ENCODE measurements at places on chromosomes 6 and 20.

- no peak for DNase-seq
Measured at GRCh38 chr20:54110041-54110440, 39.6 kb upstream of the BCAS1 start.

DNA sequence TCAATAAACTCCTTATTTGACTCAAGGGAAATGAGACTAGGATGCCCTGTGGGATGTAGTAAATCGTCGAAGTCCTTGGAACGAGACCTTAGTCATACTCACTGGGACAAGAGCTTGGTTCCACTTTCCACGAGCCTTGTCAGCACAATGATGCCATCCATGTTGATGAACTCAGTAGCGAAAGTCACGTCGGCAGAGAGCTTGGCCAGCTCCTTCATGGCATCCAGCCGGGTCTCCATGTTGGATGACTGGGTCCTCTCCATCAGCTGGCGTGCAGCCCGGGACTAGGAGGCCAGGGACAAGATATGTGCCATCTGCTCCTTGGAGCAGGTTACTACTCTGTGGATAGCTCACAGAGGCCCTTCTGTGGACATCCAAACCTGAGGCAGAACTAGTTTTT lies 17.5 kb downstream of the ELMO2 start:
- DNase-seq: no peak

- DNase-seq: no peak
Measured at GRCh38 chr20:45588800-45589199, 9.7 kb upstream of the WFDC8 start.

- no peak for DNase-seq
Measured at GRCh38 chr6:153511896-153512496, 380.9 kb upstream of the RGS17 start.

- no peak for DNase-seq
Measured at GRCh38 chr6:37483252-37483901, 16.3 kb downstream of the CCDC167 start.

GRCh38 chr6:32937230-32937633 lies 3.6 kb downstream of the HLA-DMB start:
- DNase-seq: no peak

DNA sequence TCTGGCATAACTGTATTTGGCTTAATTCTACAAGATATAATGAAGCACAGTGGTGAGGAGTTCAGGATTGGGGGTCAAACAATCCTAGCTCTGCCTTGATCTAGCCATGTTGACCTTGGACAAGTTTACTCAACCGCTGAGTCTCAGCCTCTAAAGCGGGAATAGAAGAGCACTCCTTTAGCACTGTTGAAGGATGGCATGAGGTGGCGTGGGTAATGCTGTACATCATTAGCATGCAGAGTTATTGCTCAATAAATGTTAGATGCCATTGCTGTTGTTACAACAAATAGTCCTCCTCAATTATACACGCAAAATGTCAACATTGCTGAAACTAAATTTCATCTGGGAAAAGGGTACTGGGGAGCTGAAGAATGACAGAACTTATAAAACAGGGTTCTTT lies 78.6 kb downstream of the KIF13A start:
- DNase-seq: no peak

- DNase-seq: no peak
Measured at GRCh38 chr6:156918647-156919046, 141.5 kb downstream of the ARID1B start.

DNA sequence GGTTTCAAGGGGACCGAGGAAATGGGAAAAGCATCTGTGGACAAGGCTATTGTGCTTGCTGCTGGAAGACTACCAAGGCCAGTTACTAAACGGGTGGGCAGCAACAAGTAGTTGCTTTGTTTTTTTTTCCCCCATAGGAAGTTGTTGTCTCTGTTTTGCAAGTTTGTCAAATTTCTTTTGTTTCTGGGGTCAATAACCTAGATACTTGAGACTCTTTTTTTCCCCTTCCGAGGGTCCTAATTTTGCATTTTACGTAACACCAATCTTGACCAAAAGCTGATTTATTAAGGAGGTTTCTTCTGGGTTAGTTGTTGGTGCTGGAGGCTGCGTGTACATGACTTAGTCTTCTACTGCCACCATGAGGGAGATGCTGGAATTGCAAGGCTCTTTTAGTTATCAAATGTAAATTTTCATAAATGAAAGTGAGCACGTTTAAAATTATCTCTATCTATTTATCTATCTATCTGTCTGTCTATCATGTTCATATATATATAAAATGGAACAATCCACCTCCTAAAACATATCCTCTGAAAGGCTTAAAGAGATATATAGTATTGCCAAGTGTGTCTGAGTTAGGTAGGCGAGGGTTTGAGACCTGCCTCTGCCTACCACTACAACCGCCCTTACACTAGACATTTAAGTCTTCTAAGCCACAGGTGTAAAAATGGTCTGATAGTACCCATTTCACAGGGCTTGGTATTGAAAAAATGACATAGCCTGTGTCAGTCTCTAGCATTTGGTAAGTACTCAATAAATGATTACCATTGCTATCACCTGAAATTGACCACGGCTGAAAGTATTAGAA lies 60.2 kb downstream of the GCLC start:
- peak; percentile 31 for DNase-seq

DNA sequence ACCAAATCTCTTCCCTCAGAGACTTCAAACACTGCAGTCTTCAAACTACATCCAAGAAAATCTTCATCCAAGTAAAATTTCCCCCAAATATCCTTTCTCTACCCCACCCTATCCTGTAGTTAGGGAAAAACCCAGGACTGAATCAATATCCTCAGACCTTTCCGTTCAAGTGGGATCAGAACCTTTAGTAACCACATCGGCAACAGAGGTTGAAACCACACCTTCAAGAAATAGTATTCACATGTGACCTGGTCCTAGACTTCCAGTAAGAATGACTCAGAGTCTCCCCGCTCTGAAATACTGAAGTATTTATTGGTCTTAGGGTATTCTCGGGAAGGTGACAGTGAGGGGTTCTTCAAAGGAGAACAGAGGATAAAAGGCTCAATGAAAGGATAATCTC lies 8.7 kb downstream of the HLA-DPA1 start:
- DNase-seq: no peak

DNA sequence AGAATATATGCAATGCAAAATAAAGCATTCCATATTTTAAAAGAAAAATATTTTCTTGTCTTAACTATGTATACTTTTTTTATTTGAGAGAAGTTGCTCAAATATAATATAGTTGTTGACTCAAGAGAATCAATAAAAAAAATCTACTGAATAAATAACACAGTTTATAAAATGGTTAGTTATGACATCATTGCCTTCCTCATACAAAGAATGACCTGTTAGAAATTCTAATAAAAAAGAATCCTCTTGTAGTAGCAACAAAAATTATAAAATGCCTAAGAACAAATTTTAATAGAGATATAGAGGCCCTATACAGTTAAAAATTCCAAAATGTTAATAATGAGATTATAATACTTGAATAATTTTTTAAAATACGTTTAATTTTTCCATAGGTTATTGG lies 96.5 kb upstream of the AHI1 start:
- no peak for DNase-seq

GRCh38 chr6:79249136-79249535 lies 14.7 kb upstream of the HMGN3 start:
- DNase-seq: no peak

- no peak for DNase-seq
Measured at GRCh38 chr6:8172530-8172929, 70.2 kb upstream of the EEF1E1 start.

GRCh38 chr6:22699151-22699550 lies 129.8 kb downstream of the HDGFL1 start:
- DNase-seq: no peak

GRCh38 chr6:111980143-111980542 lies 73.8 kb upstream of the CCN6 start:
- no peak for DNase-seq

GRCh38 chr6:158772851-158773371 lies 46.3 kb downstream of the EZR start:
- DNase-seq: no peak

- DNase-seq: no peak
Measured at GRCh38 chr20:63118303-63119120, 97.4 kb downstream of the YTHDF1 start.

- DNase-seq: no peak
Measured at GRCh38 chr6:117359581-117359980, 66.2 kb downstream of the ROS1 start.

DNA sequence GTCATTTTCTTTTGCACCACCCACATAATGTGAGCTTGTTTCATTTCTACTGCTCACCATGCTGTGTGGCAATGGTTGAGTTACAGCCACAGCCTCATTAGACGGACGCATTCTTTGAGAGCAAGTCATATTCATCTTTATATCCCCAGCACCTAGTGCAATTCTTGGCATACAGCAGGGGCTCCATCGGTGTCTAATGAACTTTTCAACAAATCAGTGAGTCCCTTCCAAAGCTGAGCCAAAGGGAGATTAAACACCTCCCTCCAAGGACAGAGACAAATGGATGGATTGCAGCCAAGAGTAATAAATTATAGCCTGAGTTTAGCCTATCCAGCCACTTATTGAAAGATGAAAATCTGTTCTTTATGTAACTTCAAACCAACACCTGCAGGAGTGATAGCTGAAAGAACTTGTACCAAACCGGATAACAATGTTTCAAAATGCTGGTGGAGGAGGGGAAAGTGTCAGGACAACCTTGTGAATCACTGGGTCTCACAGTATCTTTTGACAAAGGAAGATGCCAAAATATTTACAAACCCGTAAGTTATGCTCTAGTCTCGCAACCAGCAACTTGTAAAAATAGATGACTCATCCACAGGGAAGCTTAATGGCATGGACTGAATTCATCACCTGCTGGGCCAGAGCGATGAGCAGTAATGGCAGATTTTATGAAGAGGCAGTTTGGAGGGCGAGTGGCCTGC lies 139.0 kb downstream of the PXDC1 start:
- DNase-seq: no peak

GRCh38 chr6:156598855-156599180 lies 178.4 kb upstream of the ARID1B start:
- no peak for DNase-seq

GRCh38 chr20:64220891-64221527 lies 34.5 kb upstream of the PCMTD2 start:
- no peak for DNase-seq

DNA sequence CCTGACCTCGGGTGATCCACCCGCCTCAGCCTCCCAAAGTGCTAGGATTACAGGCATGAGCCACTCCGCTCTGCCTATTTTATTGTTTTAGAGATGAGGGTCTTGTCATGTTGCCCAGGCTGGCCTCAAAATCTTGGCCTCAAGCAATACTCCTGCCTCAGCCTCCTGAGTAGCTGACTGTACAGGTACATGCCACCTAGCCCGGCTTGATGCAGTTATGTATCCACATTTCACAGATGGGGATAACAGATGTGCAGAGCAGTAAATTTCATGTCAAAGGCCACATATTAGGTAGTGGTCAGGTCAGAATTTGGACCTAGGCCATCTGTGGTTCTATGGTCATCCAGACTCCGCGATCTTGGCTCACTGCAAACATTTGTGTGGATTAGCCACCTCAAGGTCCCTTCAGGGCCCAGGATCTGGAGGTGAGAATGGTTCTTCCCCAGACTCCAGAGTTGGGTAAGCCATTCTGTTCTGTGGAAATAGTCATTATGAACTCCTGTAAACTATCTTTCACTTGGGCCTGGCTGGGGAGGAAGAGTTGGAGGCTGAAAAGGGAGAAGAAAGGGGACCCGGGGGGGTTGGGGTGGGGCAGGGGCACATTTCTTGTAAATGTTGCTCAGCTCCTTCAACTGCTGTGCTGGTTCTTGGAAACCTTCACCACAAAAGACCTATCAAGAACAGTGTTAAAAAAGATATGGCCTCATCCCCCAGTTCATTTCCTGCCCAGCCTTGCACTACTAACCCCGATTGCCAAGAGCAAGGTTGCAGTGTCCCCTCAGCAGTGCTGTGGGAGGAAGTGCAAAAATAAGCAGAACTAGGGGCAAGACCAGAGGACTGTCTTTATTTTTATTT lies 13.0 kb downstream of the PIM1 start:
- DNase-seq: peak; percentile 73

DNA sequence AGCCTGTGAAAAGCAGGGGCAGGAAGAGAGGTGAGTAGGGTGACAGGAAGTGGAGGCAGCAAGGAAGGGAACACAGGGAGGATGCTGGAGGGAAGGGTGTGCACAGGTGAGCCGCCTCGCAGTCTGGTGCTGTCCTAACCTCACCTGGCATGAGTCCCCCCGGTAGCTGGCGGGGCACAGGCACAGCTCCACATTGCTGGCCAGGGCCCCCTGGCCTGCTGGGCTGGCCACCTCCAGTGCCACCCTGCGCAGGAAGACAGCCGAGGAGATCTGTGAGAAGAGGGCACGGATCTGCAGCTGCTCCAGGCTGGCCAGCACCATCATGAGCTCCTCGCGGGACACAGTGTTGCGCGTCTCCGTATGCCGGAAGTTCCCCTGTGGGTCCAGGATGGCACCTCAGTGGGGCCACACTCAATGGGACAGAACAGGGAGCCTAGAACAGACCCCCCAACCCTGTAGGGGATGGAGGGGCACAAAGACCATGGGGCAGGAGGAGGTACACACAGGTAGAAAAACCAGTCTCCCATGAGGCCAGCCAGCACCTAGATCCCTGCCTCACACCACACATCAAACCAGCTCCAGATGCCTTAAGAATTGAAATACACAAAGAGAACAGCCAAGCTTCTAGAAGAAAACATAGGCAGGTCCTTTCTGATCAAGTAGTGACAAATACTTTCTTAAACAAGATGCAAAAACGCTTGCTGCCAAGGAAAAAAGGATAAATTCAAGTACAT lies 22.5 kb downstream of the ADRM1 start:
- no peak for DNase-seq

DNA sequence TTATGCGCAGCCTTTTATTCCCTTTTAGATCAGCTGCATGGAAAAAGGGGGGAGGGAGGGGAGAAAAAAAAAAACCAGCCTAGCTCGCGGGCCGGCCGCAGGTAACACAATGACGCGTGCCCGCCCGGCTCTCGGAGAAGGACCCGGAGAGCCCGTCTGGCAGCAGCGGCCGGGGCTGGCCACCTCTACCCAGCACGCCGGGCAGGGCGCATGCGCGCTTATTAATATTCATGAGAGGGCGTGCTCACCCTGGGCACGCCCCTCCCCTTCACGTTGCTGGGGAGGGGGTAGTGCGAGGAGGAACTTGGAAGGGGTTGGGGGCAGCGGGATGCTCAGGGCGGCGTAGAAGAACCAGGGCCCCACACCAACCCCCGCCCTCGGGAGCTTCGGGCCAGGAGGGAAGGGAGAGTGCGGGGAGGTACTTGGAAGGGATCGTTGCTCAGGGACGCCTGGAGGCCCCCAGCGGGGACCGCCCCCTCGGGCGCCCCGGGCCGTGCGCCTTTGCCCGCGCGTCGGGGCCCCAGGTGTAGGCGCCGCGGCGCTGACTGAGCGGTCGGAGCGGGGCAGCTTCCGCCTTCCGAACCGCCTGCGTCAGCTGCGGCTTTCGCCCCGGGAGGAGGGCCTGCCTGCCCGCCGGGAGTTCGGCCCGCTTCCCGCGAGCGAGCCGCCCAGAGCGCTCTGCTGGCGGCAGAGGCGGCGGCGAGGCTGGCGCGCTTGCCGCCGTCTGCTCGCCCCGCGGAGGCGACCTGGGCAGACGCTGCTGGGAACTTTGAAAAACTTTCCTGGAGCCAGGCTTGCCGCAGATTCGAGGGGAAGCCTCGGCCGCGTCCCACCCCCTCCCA lies at the start of gene JAG1:
Gene JAG1 (minus strand): TSS at position 158 of the 842 bp plus-strand sequence. CDS start 469 bp downstream, outside the sequence.
- DNase-seq: peak; percentile 78
